Eye (tissue), 1 donor: ENCODE measurements at places on chromosomes 12 and 14.

GRCh38 chr12:46523863-46524770 is 151.5 kb upstream of the SLC38A2 start:
- no peak for DNase-seq

GRCh38 chr14:99699861-99700260 is 15.8 kb downstream of the CYP46A1 start:
- no peak for DNase-seq

DNA sequence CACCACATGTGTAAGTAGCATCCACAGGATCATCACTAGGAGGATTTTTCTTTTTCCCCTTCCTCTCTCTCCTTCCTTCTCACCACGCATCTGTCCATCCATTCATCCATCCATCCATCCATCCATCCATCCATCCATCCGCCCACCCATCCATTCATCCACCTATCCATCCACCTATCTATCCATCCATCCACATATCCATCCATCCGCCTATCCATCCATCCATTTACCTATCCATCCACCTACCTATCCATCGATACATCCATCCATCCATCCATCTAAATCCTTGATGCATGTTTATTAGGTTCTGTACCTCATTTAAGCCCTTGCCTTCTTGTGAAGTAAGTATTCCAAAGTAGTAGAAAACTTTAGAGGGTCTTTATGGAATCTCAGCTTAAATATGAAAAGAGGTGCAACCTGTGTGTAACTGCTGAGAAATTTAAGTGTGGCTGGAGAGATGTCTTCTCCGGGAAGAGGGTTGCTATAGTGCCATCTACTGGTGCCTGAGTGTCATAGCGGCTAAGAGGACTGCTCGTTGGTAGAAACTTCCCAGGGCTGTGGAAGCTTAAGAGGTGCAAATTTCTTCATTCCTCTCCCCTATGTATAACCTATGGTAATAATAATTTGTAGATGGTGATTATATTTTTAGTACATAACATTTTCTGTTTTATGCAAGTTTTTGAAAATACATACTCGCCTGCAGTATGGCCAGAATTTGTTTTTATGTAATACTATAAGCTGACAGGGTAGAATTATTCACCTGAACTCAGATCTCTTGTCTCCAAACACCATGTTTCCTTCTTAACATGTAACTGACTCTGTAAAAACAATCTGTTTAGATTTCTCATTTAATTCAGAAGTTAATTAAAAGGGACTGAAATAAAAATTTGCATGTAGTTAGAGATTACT is 46.0 kb downstream of the MYO1H start:
- peak; percentile 87 for DNase-seq

DNA sequence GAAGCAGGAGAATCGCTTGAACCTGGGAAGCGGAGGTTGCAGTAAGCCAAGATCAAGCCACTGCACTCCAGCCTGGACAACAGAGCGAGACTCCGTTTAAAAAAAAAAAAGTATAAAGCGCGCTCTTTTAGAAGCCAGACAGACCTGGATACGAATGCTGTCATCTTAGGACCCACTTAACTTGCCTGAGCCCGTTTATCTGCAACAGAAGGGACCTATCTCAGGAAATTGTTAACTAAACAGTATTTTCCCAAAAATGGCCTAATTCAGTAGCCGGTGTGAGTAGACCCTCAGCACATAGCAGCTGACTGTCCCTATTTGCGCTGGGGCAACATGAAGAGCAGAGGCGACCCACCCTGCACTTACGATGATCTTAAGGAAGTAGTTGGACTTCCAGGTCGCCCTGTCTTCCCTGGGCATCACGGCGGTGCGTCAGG is 529 bp downstream of the RPLP0 start:
- DNase-seq: no peak

- no peak for DNase-seq
These were observed 21.4 kb downstream of the ACVR1B start for GRCh38 chr12:51972849-51973273.

- DNase-seq: peak; percentile 97
These were observed at the start of gene NFATC4 for GRCh38 chr14:24367514-24368211. TSS of gene NFATC4 (plus strand) at chr14:24368184. CDS start at chr14:24368341, 157 bp downstream.

GRCh38 chr14:68501171-68501570 is 291.7 kb downstream of the ZFP36L1 start:
- no peak for DNase-seq

GRCh38 chr14:35708062-35708461 is 101.0 kb downstream of the RALGAPA1 start:
- no peak for DNase-seq

DNA sequence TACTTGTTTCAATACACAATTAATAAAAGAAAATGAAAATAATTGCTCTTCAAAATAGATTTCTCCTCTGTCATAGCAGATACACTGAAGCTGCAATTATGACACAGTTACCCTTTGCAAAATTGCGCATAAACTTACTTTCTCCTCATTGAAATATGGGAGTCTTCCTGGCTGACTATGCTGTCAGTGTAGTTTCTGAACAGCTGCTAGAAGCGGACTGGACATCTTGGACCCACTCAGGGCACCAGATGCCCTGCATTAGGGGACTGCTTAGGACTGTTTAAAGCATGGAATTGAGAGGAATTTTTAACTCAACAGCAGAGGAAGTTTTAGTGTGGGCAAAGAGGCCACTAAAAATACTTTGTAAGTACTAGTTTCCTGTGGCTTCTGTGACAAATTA is 454.9 kb downstream of the ATP23 start:
- no peak for DNase-seq

DNA sequence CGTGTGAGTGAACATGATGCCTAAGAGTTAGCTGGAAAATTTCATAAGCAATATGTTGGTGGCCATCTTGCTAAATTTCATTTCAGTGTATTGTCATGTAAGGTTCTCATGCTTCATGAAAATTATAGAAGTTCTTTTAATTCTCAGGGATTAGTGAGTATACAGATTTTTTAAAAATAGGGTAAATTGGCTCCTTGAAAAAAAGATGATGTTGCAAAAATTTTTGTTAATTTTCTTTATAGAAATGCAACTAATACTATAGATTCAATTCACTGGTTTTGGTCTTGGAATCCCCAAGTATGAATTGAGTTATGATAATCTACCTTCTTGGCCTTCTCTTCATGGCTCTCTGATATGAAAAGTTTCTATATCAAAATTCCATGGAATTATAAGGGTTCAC is 75.4 kb downstream of the NTN4 start:
- no peak for DNase-seq

GRCh38 chr12:11906286-11906935 is 164.3 kb upstream of the BCL2L14 start:
- DNase-seq: no peak
